Activated naive CD4-positive, alpha-beta T cell (primary cell): ENCODE measurements at places on chromosomes 7 and 10.

GRCh38 chr7:47226696-47227095 is 355.2 kb downstream of the TNS3 start:
- no peak for DNase-seq

DNA sequence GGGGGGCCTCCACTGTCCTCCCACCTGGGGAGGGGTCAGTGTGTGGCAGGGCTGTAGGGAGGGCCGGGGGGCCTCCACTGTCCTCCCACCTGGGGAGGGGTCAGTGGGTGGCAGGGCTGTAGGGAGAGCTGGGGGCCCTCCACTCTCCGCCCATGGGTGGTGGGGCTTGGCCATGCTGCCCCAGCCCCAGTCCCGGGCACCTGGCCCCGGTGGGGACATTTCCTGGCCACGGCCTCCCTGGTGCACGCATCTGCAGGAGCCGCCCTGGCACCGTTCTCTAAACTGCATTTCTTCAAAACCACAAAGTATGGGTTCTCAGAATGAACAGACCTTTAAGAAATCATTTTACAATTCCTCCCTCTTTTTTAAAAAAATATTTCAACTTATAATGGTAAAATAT is 89.3 kb upstream of the PDGFA start:
- no peak for DNase-seq

DNA sequence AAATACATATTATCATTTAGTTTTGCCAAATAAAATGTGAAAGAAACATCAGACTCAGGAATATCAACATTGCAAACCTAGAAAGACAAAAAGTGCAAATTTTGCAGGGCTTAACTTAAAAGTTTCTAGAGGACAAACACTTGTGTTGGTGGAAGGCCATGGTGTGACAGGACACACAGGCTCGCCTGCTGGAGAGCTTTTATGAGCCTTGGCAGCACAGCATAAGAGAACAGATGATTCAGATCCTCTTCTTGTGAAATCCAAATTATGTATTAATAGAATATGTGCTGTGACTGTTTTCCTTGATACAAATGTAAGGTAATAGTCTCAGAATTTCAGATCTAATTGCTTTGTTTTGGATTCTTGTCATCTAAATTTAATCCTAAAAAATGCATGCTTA is 72.9 kb upstream of the ABCB5 start:
- no peak for DNase-seq

DNA sequence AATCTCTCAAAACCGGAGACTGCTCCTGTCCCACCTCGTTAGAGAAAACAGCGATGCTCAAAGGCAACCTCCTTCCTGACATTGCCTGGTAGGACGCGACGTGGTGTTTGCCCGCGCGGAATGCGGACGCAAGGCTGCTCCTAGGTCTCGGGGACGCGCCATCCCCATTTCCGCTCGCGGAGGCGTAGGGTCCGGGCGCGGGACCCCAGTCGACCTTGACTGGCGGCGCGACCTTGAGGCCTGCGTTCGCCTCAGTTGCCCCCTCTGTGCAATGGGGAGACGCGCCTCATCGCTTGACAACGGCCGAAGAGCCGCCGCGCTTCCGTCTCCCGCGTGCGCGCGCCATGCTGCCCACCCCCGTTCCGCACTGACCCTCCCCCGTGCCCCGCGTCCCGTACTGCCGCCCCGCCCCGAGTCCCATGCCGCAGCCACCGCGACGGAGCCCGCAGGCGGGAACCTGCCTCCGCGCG is 412 bp upstream of the PPIA start:
- peak; percentile 59 for DNase-seq

DNA sequence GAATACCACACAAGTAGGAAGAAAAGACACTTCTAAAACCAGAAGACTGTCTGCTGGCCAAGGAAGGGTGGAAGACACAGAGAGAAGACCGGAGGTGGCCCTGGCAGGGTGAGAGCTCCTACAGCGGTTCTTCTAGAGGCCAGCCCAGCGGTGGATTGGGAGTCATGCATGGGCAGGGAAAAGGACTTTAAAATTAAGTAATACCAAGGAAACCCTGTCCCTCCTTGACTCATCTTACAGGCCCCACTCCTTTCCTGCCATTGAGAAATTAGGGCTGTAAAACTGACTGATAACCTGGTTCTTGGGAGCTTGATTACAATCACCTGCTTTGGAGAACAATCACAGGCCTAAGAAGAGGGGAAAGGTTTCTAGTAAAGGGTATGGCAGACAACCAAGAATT is 16.1 kb downstream of the CALML3 start:
- no peak for DNase-seq

DNA sequence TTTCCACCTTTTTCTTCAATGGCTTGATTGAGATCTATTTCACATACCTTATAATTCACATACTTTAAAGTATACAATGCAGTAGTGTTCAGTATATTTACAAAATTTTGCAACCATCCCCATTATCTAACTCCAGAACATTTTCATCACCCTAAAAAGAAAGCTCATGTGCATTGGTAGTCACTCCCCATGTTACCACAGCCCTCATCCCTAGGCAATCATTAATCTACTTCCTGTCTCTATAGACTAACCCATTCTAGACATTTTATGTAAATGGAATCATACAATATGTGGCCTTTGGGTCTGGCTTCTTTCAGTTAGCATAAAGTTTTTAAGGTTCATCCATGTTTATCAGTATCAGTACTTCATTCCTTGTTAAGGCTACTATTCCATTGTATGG is 214.2 kb downstream of the WDR11 start:
- DNase-seq = no peak

DNA sequence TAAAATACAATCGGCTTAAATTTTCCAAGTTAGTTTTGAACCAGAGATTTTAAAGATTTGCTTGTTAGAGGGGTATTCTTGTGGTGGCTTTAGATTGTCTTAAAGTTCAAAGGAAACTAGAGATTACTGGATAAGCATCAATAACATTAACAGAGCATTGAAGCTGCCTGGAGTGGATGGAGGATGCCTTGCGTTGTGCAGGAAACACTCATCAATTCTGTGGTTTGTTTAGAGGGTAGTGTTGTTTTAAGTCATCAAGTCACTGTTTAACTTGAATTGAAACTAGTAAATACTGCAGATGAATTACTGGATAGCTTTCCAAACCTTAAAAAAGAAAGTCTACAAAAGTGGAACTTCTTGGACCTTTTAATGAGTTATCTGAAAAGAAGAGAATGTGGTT is 218.6 kb downstream of the CELF2 start:
- no peak for DNase-seq

DNA sequence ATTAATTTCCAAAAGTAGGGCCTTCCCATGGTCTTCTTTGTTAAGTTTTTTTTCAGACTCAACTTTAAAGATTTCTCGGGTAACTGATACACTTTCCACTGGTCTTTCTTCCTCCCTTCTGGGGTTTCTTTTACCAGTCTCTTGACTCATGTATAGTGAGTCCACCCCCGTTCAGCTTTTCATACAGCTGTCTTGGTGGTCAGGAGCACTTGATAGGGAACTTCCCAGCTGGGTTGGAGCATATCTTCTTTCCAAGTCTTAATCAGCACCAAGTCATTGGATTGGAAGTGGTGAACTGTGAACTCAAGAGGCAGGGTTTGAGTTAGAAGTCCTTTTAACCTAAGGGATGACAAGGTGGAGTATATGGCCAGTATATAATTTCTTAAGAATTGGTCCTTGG is 29.2 kb upstream of the ELOVL3 start:
- no peak for DNase-seq

GRCh38 chr10:50517626-50518025 is 106.1 kb downstream of the SGMS1 start:
- no peak for DNase-seq

GRCh38 chr7:96997512-96998032 is 7.8 kb upstream of the DLX6 start:
- no peak for DNase-seq

- no peak for DNase-seq
Observed at GRCh38 chr10:113859261-113859660, 4.8 kb downstream of the NHLRC2 start.

GRCh38 chr7:3140834-3141233 is 97.2 kb upstream of the CARD11 start:
- no peak for DNase-seq

GRCh38 chr7:36887233-36887632 is 162.9 kb upstream of the AOAH start:
- no peak for DNase-seq

DNA sequence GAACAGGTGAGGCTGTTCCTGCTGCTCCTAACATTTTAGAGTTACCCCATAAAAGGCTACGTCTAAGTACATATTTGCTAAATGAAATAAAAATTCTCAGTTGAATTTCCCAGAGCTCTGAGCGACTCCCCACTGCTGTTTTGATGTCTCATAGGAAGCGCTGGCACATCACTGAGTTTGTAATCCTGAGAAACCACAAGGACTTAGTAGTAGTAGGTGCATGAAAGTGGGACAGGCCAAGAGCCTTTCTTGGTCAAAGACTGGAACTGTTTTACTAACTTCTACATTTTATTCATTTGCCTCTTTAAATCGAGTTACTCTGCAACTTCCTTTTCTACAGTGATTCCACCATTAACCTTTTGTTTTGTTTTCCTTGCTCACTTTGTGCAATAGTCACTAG is 85.9 kb downstream of the XPNPEP1 start:
- DNase-seq = no peak
